Fibroblast of skin of back (primary cell): ENCODE measurements at places on chromosomes 2 and 18.

GRCh38 chr2:160486341-160486740 lies 7.3 kb downstream of the RBMS1 start:
- no peak for DNase-seq

DNA sequence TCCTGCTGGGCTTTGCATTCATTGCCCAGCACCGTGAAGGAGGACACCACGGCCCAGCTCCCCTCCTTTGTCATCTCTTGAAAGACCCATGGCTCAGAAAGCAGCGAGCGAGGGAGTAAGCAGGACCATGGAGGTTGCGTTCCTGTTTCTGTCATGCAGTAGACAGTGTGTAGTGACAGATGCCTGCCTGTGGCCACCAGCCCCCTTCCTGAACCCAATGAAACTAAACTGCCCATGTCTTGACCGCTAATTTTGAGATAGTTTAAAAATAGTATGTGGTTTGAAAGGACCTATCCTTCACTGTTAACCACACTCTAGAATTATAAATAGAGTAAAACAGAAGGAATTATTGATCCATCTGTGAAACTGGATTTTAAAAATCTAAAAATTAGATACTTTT lies 88.2 kb downstream of the ASAP2 start:
- no peak for DNase-seq

DNA sequence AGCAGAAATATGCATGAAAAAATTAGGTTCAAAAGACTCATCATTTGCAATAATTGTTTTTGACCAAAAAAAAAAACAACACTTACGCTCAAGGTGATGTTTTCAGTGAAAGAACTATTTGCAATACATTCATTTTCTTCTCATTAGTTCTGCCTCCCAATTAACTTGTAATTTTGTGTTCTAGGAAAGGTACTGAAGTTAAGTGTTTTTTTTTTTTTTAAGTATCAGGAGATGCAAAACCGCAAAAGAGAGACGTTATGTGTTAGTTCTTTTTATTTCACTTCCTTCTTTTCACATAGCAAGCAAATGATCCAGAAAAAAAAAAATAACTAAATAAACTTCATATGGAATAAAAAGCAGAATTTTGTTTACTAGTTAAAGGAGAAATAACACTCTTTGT lies 735.2 kb upstream of the GCFC2 start:
- DNase-seq, result no peak

DNA sequence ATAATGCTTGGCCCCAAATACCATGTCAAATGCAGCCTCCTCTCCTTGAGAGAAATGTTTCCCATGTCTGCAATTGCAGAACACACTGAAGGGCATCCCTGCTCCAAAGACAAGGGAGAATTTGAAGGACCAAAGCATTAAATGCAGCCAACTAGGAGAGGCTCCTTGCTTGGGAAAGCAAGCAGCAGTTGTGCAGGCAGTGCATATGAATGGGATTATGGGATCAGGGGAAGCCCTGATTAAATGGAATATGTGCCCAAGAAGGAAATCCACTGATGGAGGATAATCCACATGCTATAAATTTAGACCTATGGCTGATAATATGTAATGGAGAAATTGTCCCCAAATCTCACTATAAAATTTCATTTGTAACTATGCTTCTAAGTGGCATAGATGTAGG lies 116.1 kb downstream of the NCKAP5 start:
- DNase-seq, result no peak
